Kidney (tissue), 22 donors: ENCODE measurements at places on chromosomes 5 and 9. TPM values are rescaled to one million over a fixed set of nuclear protein-coding genes. Genes with fewer than 3 reads are reported as not detected.

PIP5K1B gene
- total RNA-seq, result 10.1 TPM

HTR1A gene
- not detected for total RNA-seq

FAM151B gene
- 3.8 TPM for total RNA-seq

GRCh38 chr9:133932633-133933032 is 59.5 kb downstream of the VAV2 start:
- DNase-seq, result no peak

DNA sequence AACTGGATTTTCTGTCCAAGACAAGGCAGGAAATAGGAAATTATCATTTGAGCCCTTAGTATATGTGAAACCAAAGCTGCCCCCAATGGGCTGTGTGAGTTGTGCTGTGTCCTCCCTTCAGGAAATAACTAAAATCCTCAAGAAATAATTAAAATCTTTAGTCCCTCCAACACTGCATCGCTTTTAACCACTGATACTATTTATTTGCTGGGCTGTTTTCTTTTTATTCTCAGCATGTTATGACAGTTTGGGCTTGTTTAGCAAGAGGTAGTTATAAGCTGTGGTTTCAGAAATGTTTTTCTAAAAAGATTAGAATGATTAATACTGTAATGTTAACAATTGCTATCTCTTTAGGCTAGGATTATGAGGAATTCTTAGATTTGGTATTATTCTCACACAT is 187.0 kb upstream of the KCNN2 start:
- no peak for DNase-seq

DNA sequence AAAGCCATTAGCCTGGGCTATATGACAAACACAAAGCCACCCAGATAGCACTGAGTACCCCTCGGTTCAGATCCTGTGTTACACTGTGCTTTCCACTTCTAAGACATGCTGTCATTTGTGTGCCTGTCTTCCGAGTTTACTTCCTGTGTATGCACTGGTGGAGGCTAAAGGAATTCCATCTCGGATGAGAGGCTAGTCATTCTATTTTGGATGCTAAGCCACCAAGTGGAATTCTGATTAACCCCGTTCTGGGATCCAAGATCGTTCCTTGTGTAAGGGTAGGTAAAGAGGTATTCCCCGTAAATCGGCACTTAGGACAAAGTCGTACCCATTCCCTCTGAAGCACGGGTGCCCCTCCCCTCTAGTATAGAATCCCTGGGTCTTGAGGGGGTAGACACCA is 8.7 kb downstream of the PROP1 start:
- no peak for DNase-seq

DNA sequence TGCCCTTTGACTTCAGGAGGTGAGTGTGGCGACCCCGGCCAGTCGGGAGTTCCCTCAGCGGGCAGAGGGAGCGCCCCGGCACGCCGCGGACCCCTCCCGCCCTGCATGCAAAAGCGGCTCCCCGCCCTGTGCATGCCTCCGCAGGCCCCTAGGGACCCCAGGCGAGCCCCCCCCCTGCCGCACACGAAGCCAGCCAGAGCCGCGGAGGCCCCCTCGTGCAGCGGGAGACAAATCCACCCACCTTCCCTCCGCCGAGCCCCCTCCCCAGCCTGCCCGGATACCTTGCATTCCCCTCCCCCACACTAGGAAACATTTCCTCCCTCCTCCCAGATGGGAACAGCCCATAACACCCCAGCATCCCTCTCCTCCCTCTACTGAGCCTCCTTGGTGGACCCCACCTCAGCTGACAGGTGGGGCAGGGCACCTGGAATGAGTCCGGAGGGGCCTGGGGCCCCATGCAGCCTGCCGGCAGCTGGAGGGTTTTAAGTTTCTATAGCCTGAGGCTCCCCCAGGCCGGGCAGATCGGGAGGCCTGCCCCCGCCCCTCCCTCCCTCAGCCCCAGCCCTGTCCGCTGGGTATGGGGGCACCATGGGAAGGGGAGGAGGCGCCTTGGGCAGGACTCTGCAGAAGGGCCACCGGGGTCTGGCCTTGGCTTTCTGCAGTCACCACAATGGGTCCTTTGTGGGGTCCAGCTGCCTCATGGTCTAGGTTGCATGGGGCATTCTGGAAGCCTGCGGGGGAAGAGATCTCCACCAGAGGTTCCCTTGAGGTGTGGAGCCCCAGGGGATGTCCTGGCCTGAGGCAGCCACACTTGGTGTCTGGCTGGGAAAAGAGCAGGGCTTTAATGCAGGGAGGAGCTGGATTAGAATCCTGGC is 601 bp downstream of the ERGIC1 start:
- peak; percentile 61 for DNase-seq

GRCh38 chr9:18396102-18396728 is 77.7 kb upstream of the ADAMTSL1 start:
- no peak for DNase-seq

DNA sequence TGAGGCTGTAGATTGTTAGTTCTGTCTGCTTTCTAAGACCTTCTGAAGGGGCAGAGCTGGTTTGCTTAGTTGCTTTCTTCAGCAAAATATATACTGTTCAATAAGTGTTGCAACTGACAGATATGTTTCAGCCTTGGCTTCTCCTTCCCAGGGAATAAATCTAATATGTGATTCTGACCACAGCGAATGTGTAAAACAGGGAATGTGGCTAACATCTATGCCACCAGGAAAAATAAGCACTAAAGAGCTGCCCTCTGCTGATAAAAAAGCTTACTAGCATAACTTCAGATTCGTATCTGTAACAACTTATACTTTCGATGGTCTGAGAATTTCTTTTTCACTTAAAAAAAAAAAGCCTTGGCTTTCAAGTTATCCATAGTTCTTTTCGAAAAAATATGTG is 13.0 kb upstream of the OSMR start:
- DNase-seq, result no peak

DNA sequence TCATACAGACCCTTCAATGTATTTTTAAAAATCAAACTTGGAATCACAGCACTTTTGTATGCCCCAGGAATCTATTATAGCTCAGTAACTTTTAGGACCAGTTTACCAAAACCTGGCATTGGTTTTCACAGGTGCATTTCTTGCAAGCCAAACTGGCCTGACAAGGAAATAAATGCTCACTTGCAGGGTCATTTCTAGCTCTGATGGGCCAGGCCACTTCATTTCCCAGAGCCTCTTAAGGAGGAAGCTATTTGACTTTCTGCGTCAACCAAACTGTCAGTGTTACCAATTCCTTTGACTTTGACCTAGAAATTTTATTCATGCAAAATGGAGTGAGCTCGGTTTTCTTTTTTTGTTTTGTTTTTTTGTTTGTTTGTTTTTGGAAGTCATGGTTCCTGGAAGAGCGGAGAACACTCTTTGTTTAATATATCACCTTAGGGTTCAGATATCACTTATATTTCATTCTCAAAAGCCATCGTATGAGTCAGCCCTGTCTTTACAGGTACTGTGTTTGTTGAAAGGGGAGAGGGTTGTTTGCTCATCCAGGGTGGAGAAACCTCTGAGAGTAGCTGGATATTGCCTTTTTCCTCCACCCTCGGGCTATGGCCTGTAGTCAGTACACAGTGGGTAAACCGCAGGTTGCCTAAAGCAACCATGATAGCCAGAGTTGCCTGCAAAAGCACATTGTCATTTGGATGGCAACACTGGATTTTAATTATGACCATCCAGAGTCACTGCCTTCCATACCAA is 58.9 kb downstream of the GNA14 start:
- no peak for DNase-seq

- DNase-seq, result no peak
Measured at GRCh38 chr9:32503008-32503407, 23.0 kb downstream of the RIGI start.
